ENCODE measurements at places on chromosomes 5 and 9. TPM values are rescaled to one million over a fixed set of nuclear protein-coding genes. Genes with fewer than 3 reads are reported as not detected.
A peak's percentile ranks its signal among the peaks of the same experiment; 100 is the strongest.

DNA sequence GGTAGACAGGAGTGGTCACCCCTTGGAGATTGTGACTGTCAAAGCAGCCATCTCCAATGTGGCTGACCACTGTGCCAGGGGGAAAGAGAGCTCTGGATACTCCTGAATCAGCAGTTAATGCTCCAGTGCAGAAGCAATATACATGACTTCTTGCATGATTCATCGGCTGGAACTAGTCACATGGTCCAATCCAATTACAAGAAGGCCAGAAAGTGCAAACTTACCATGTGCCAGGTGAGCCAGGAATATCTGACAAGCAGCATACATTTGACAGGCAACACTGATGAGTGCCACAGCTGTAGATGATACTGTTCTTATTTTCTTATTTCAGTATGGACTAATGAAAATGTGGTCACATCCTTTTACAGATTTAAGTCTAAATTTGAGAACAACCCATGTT, 440.0 kb upstream of the MPDZ start:
- DNase-seq: no peak

GRCh38 chr9:38047301-38048251, 21.5 kb downstream of the SHB start:
- DNase-seq: no peak

- DNase-seq: no peak
These were observed 54.6 kb downstream of the LHFPL2 start for GRCh38 chr5:78594021-78594420.

DNA sequence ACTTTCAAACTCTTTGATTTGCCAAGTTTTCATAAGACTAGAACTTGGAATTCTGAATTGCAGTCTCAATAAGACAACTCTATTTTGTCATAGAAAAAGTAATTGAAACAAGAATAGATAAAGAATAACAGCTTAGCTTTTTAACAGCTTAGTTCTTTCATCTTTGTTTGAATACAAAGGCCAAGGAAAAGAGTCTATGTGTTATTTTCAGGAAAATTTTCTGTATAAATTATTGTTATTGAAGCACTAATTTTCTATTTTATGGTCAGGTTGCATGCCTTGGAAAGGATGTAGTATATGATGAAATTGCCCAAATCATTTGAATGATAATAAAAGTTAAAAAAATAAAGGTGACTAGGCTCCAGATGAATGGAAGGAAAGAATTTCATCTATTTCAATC, 25.2 kb upstream of the SPRY4 start:
- no peak for DNase-seq

GRCh38 chr9:7570107-7570720, 229.4 kb downstream of the DMAC1 start:
- DNase-seq: peak; percentile 70

DNA sequence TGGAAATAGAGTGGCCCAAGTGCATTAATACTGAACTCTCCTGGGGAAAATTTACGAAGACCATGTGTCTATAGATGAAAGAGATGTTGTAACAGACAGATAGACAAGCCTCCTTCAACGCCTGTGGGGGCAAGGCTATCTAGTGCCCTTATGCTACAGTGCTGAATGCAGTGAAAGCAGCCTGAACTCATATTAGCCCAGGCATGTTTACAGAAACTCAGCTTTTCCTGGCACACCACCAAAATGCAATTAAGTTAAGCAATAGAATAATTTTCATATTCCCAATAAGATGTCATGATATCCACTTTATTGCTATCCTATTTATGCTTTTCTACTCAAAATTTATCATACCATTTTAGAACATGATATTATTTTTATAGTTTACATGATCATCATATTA, 277.0 kb downstream of the DIRAS2 start:
- no peak for DNase-seq

- DNase-seq: no peak
These were observed 16.9 kb downstream of the OR2V2 start for GRCh38 chr5:181164076-181164952.

- no peak for DNase-seq
These were observed 812 bp downstream of the CETN3 start for GRCh38 chr5:90408571-90409317.

DNA sequence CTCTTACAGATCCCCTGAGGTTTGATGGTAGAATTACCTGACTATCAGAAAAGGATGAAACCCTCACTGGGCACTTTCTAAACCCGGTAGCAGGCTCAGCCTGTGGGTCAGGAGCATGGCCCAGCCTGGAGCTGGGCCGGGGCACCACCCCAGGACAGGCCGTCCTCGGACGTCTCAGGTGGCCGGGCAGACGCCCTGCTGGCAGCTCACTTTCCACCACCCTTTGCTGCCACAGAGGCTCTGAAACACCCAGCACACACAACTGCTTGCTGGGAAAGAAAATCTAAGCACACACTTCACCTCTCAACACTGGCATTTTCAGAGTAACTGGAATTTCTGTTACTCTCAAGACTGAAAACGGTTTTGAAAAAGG, 4.4 kb downstream of the UBAC1 start:
- DNase-seq: no peak

DNA sequence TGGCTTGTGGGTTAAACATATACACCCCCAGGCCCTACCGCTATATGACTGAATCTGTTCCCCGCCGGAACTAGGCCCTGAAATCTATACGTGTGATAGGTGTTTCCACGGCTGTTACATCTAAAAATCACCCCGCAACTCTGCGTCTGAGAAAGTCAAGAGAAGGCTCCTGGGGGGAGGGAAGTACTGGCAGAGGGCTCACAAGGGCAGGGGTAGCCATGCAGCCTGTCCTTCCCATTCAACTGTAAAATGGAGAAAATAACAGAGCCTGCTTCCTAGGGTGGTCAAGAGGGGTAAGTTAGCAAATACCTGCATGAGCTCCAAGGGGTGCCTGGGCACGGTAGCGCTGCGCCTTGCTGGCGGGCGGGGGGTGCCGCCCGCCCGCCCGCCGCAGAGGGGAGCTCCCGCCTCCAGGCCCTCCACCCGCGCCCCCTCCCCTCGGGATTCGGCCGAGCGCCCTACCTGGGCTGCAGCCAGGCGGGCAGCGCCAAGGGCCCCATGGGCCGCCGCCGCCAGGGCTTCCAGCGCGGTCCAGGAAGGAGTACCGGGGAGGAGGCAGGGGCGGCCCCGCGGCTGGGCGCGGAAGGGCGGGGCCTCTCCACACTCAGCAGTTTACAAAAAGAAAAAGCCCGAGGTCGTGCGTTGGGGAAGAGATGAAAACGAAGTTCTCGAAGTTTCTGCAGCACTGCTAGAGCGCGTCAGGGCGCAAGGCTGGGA, at the start of gene HACD4:
Gene HACD4, minus strand, starts transcription at position 550 of the 717 bp plus-strand sequence. Its CDS starts 50 bp downstream, at position 500.
- DNase-seq: peak; percentile 77

GRCh38 chr5:173680660-173681242, 64.3 kb upstream of the BOD1 start:
- no peak for DNase-seq

- no peak for DNase-seq
These were observed 119.6 kb upstream of the RETREG1 start for GRCh38 chr5:16736158-16736995.

The IL13 gene
- 13.0 TPM for total RNA-seq

The TGFBI gene
- 0.58 TPM for total RNA-seq

The PDE6A gene
- not detected for total RNA-seq

Measured in activated CD4-positive, alpha-beta memory T cell treated with anti-CD3 and anti-CD28 coated beads for 36 hours (primary cell).